ENCODE measurements at places on chromosomes 6 and 20. TPM values are rescaled to one million over a fixed set of nuclear protein-coding genes. Genes with fewer than 3 reads are reported as not detected.
A peak's percentile ranks its signal among the peaks of the same experiment; 100 is the strongest.

GRCh38 chr6:20211941-20212391 lies 303 bp downstream of the MBOAT1 start:
- peak overlapping the region; percentile 93 for H3K4me3 ChIP-seq
- no peaks in the 10 kb centered on the region for H3K27me3 ChIP-seq
- peak overlapping the region; percentile 92 for H3K27ac ChIP-seq
- H3K36me3 ChIP-seq, result peaks cover 3% of the 10 kb centered on the region
- DNase-seq, result peak; percentile 47

DNA sequence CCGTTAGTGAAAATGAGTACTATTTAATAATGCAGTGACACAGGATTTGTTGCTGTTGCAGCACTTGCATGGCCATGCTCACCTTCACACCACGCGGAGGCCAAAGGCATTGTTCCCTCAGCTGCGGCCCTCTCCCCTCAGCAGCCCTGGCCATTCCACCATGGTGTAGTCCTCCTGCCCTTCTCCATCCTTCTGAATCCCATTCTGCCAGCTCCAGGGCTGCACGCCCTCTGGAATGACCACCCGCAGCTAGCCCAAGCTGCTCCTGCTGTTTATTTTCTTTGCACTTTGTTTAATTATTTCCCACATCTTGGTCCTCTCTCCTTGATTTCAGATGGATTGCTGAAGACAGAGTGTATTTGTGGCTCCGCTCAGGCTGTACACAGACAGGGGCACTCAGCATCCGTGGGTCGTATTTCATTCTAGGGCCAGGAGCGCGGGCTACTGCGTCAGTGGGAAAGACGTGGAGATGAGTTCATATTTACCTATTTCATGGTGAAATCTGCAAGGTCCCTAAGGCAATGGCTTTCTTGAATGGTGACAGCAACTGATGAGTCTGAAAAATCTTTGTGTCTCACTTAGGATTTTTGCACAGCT lies 81.4 kb upstream of the DUSP22 start:
- DNase-seq, result no peak
- H3K4me3 ChIP-seq, result peak overlapping the region; percentile 46
- H3K4me1 ChIP-seq, result peaks cover 53% of the 10 kb centered on the region
- H3K27me3 ChIP-seq, result peaks cover 23% of the 10 kb centered on the region
- H3K36me3 ChIP-seq, result peaks cover 18% of the 10 kb centered on the region
- H3K27ac ChIP-seq, result peak overlapping the region; percentile 93

GRCh38 chr6:35035481-35036030 lies 105.6 kb downstream of the TCP11 start:
- no peaks in the 10 kb centered on the region for H3K36me3 ChIP-seq

Gene PRDM13
- total RNA-seq, result not detected

- H3K36me3 ChIP-seq, result no peaks in the 10 kb centered on the region
- no peaks in the 10 kb centered on the region for H3K27me3 ChIP-seq
- peak overlapping the region; percentile 96 for H3K27ac ChIP-seq
- peak; percentile 19 for DNase-seq
Observed at GRCh38 chr20:53622247-53623133, 28.9 kb upstream of the ZNF217 start.

DNA sequence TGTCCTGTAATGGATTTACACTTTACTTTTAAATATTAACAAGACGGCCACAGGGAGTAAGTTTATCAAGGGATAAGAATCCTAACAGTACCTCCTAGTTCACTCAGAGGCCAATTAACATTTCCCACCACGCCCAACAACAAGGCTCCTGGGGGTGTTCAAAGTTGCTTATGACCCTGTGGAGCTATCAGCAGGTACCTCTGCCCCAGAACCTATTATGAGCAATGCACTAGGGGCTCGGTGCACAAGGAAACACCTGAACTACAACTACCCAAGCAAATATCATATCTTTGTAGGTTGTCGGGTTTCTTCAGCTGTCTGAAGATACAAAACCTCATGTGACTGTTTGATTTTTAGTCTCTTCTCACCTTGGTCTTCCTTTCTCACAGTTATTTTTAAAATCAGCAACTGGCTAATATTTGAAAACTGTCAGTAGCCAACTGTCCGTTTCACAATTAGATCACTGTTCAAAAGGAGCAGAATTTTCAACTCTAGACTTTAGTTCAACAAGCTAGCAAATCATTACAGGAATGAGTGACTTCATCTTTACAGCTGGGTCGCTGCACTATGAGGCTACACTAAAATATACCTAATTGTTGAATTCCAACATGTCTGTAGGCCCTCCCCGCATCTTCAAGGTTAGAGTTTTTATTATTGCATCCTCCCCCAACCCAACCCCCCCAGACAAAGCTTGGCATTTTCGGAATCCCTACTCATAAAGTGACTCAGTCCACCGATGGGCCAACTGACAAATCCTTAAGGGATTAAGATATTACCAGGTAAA lies 38.1 kb downstream of the B4GALT5 start:
- peaks cover 15% of the 10 kb centered on the region for H3K36me3 ChIP-seq
- peaks cover 82% of the 10 kb centered on the region for H3K4me1 ChIP-seq
- H3K27me3 ChIP-seq, result peaks cover 2% of the 10 kb centered on the region
- DNase-seq, result no peak
- H3K4me3 ChIP-seq, result no peak overlapping the region
- peak overlapping the region; percentile 97 for H3K27ac ChIP-seq

GRCh38 chr20:11935212-11936154 lies 17.8 kb downstream of the BTBD3 start:
- no peak overlapping the region for H3K27ac ChIP-seq
- no peaks in the 10 kb centered on the region for H3K36me3 ChIP-seq
- no peak overlapping the region for H3K4me3 ChIP-seq
- no peaks in the 10 kb centered on the region for H3K27me3 ChIP-seq
- DNase-seq, result no peak
